Omental fat pad (tissue), 4 donors: ENCODE measurements at places on chromosomes 4 and X.

- no peak for DNase-seq
Observed at GRCh38 chrX:150200820-150201287, 162.3 kb upstream of the MAMLD1 start.

DNA sequence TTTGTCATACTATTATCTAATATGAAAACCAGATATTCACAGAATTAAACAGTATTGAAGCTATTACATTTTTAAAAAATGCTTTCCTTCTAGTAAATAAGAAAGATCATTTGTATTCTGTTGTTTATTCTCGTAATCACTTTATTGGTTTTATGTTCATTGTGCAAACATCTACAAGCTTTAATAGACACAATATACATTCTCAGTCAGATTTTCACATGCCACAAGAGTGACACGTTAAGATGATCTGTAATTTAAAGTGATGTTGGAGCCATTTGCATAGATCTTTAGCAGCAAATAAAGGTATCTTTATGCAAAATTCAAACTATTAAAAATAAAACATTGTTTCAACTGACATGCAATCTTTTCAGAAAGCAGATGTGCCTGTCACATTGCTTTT is 469.9 kb downstream of the PCDH11X start:
- no peak for DNase-seq

GRCh38 chr4:106529348-106530023 is 160.9 kb upstream of the GIMD1 start:
- DNase-seq = no peak

DNA sequence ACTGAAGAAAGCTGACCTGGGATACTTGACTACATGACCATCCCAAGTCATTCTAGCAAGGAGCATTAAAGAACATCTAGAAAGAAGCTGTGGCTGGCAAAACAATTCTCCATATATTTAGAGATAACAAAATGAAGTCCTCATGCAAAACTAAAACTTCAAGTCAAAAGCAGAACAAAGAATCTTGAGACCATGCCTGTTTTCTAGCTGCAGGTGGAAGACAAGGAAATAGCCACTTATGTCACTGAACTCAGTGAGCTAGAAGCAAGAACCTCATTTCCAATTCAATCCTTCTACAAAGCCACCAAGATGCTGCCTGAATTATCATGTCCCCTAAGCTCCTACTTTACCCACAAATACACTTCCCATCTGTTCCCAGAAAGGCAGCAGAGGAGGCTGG is 13.8 kb downstream of the USP46 start:
- no peak for DNase-seq

- DNase-seq = no peak
Observed at GRCh38 chr4:160372390-160372789, 1269.5 kb downstream of the RAPGEF2 start.
